ENCODE measurements at places on chromosomes 4 and X.
A peak's percentile ranks its signal among the peaks of the same experiment; 100 is the strongest.

DNA sequence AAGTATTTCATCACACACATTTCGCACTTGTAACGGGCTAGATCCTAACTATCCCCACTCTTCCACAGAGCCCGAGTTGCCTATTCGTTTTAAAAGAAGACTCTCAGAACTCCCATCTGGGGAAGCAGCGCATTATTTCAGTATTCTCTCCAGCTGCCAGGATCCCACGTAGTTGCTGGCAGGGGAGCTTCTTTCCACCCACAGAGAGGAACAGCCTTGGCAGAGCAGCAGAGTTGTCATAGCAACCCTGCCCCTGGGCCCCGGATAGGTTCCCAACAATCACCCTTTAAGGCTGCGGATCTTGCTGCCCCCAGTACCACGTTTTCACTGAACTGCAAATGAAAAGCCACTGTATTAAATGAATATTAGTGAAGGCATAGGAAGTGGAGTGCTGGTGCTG is 106.7 kb downstream of the GPM6A start:
- no peak for DNase-seq

- DNase-seq = no peak
Measured at GRCh38 chr4:78774417-78774816, 1.7 kb upstream of the BMP2K start.

DNA sequence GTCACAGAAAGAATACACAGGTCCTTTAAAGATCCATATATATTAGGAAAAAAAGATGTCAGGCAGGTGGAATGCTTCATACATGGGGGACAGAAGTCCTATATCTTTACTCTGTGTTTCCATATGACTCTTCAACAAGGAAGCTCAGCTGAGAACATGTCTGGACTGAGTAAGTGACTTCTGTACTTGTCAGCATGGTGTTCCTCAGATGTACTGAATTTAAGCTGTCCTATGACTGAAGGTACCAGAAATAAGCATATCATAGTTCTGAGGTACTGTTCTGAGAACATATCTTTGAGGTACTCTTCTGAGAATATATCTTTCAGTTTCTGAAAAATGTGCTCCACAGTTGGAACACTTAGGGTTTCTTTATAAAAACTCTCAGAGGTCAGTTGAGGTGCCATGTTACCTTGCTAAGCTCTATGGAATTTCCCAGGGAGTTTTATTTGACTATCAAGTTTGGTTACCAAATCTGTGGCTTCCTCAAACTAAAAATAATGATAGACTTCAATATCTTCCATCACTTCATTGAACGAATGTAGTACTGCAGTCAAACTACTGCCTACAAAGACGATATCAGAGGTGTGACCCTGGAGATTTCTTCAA is 597.2 kb upstream of the GNPDA2 start:
- DNase-seq = no peak

- peak; percentile 12 for DNase-seq
Measured at GRCh38 chrX:23317799-23318724, 16.6 kb upstream of the PTCHD1 start.
